ENCODE measurements at places on chromosomes 2 and 18. TPM values are rescaled to one million over a fixed set of nuclear protein-coding genes. Genes with fewer than 3 reads are reported as not detected.

DNA sequence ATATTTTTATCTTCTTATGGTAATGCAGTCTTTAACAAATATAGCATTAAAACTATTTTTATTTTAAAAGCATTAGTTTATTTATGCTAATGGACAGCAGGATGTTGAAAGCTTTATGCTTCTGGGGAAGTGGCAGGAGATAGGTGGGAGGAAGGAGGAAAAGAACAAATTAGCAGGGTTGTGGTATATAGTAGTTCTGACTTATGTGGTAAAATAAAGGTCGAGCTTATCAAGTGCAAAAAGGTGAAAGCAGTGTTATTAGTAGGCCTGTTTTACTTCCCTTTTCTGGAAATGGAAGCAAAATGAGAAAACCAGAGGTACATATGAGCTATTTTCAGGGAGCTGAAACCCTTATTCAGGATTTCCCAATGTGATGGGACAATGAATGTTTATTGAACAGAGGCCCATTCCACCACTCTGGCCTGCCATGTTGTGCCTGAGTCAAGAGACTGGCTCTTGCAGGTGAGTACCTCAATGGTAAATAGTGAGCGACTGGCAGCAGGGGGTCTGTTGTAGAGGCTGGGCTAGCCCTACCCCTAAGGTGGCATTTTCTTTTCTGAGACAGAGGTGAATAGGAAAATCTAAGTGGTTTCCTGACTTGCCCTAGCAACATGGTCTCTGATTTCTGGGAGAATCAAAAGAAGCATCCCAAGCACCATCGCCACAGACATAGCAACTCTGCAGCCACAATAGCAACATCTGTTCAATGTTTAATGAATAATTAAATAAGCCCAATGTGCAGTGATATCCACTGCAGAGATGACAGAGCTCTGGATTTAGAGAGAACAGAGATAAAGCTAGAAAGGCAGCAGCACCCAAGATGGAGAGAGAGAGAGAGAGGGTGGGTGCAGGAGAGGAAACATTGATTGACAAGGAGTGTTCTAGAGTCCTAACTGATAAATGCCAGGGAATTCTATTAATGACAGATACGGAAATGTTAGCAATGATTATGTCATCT lies 119.7 kb downstream of the UPP2 start:
- H3K27me3 ChIP-seq: no peaks in the 10 kb centered on the region
- no peak overlapping the region for H3K27ac ChIP-seq
- DNase-seq: no peak
- H3K4me3 ChIP-seq: no peak overlapping the region
- no peaks in the 10 kb centered on the region for H3K4me1 ChIP-seq

- no peaks in the 10 kb centered on the region for H3K27me3 ChIP-seq
- no peak for DNase-seq
- H3K4me1 ChIP-seq: no peaks in the 10 kb centered on the region
- no peak overlapping the region for H3K4me3 ChIP-seq
Measured at GRCh38 chr2:104975851-104976250, 62.0 kb upstream of the MRPS9 start.

- no peak for DNase-seq
- H3K36me3 ChIP-seq: no peaks in the 10 kb centered on the region
- no peak overlapping the region for H3K4me3 ChIP-seq
- no peak overlapping the region for H3K27ac ChIP-seq
- no peaks in the 10 kb centered on the region for H3K4me1 ChIP-seq
Measured at GRCh38 chr2:238483021-238483420, 56.3 kb downstream of the ASB1 start.

CAPG gene
- total RNA-seq: 25.1 TPM

GRCh38 chr2:113692698-113693428 lies 63.6 kb downstream of the SLC35F5 start:
- DNase-seq: no peak
- H3K27ac ChIP-seq: no peak overlapping the region
- H3K4me1 ChIP-seq: no peaks in the 10 kb centered on the region
- no peaks in the 10 kb centered on the region for H3K36me3 ChIP-seq

DNA sequence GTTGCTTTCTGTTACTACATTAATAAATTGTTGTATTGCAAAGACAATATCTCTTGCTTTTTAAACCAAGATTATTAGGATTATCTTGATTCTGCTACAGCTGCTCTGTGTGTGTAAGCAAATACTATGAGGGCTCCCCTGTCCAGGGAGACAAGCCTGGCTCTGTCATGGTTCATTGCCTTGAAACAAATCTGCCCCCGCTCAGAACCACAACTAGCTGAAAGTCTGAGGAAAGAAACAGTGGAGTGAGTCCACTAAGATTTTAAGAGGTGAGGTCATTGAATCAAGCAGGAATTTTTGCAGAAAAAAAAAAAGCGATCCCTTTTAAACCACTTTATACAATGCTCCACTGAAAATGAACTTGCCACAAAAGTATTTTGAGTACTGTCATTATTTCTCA lies 30.8 kb upstream of the LRRTM4 start:
- no peak overlapping the region for H3K27ac ChIP-seq
- no peaks in the 10 kb centered on the region for H3K27me3 ChIP-seq
- H3K4me1 ChIP-seq: no peaks in the 10 kb centered on the region
- H3K4me3 ChIP-seq: no peak overlapping the region

CTAGE1 gene
- total RNA-seq: not detected

DNA sequence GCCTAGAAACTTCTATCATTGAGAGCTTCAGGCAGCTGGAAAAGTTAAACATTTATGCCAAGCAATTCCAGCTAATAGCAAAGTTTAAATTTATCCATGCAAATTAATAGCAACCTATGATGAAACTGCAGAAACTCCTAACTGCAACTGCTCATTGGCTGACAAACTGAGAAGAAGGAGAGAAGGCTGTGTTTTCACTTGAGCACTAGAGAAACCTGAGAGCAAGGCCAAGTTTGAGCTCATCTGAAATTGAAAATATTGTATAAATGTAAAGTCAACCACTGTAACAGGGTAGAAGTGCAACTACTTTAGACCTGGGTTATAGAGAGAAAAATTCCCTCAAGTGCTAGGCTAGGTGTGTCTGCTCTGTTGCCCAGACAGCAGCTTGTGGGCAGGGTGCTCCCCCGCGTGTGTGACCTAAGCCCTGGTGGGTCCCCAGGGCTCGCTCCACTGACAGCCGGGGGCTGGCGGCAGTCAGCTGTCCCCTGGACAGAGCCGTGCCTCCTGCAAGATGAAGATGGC lies 50.2 kb downstream of the CABYR start:
- H3K36me3 ChIP-seq: peaks cover 10% of the 10 kb centered on the region
- peaks cover 9% of the 10 kb centered on the region for H3K4me1 ChIP-seq
- no peak overlapping the region for H3K4me3 ChIP-seq
- DNase-seq: no peak
- no peaks in the 10 kb centered on the region for H3K27me3 ChIP-seq
- no peak overlapping the region for H3K27ac ChIP-seq

Measured in heart left ventricle (tissue), 16 donors.